ENCODE measurements at places on chromosomes 2 and 18. TPM values are rescaled to one million over a fixed set of nuclear protein-coding genes. Genes with fewer than 3 reads are reported as not detected.

- DNase-seq = no peak
- H3K36me3 ChIP-seq = no peaks in the 10 kb centered on the region
- H3K27me3 ChIP-seq = no peaks in the 10 kb centered on the region
These were observed 150.8 kb downstream of the LDLRAD4 start for GRCh38 chr18:13369353-13369752.

DNA sequence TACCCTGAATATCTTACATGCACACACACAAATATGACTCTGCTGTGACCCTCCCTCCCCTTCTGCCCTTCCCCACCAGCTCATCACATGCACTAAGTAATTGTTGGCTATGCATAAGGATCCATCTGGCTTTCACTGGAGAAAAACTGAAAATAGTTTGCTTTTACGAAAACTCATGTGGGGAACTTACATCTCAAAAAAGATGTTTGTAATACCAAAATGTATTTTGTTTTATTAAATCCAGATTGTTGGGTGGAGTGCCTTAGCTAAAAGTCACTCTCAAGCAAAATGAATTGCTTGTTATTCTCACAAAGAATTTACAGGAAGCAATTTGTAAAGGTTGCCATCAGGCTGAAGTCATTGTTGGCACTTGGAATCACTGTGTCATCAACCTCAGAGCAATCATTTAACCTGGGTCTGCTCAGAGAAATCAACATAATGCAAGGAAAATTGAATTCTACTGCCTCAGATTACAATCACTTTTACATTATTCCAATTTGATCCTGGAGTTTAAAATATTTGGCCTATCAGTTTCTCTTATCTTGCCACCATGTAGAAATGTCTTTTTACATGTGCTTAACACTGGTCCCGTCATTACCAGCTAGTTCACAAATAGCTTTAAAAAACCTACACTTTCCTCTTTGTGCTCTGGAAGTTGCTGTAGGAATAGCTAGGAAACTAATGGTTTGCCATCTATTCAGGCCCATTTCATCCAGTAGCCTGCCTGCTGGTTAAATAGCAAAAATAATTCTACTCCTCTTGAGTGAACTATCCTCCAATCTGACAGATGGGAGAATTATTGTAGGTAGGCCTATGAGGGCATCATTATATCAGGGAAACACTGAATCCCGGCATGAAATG lies 90.3 kb upstream of the TMEM17 start:
- peak overlapping the region; percentile 27 for H3K27ac ChIP-seq
- H3K36me3 ChIP-seq = no peaks in the 10 kb centered on the region
- no peak overlapping the region for H3K4me3 ChIP-seq
- peaks cover 4% of the 10 kb centered on the region for H3K4me1 ChIP-seq
- H3K27me3 ChIP-seq = no peaks in the 10 kb centered on the region

The GCKR gene
- total RNA-seq = not detected

- peaks cover 55% of the 10 kb centered on the region for H3K4me1 ChIP-seq
- H3K27me3 ChIP-seq = no peaks in the 10 kb centered on the region
- peak overlapping the region; percentile 54 for H3K4me3 ChIP-seq
- DNase-seq = peak; percentile 87
- no peaks in the 10 kb centered on the region for H3K36me3 ChIP-seq
- peak overlapping the region; percentile 93 for H3K27ac ChIP-seq
These were observed 37.5 kb upstream of the SEMA4C start for GRCh38 chr2:96907115-96908041.

DNA sequence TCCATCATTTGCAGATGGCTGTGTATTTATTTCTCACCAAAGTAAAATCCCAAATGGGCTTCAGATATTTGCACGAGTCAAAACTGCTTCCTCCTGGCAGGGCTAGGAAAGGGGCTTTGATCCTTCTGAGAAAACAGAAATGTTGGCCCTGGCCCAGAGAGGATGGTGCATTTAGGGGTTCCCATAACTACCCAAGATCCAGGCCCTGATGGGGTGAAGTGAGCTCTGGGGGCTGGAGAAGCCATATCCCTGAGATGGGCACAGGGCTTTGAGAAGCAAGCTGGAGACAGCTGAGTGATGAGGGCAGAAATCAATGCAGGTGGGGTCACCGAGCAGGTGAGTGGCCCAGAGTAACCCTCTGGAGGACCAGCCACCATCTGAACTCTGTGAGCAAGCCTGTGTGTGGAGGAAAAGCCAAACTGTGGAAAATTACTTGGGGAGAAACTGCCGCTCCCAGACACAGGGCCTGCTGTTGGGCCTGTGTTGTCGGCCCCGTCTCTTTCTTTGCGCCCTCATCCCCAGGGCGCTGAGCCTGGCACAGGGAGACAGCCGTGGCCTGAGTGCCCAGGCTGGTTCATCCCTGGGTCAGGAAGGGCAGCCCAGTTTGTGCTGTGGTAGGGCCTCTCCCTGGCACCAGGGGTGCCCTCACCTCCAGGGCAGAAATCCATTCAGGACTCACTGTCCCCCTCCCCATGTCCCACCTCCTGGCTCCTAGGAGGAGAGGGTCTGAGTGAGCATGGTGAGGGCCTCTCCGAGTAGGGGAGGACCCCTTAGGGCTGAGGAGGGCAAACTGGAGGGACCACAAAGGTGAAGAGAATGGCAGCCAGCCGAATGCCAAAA lies 167.8 kb upstream of the HAAO start:
- H3K27me3 ChIP-seq = no peaks in the 10 kb centered on the region
- H3K27ac ChIP-seq = peak overlapping the region; percentile 88
- H3K36me3 ChIP-seq = no peaks in the 10 kb centered on the region
- peaks cover 77% of the 10 kb centered on the region for H3K4me1 ChIP-seq

DNA sequence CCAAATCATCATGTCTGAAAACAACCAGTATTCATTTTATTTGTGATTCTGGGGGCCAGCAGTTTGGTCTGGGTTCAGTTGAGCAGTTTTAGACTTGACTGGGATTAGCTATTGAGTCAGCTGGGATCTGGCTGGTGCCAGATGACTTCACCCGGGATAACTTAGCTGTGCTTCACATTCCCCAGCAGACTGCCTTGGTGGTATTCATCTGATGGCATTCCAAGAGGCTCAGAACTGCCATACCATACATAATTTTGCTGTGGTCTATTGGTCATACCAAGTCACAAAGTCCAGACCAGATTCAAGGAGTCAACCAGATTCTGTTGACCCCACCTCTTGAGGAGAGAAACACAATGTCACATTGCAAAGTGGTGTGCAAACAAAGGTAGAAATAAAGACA lies 7.8 kb upstream of the FSHR start:
- H3K27me3 ChIP-seq = no peaks in the 10 kb centered on the region
- H3K36me3 ChIP-seq = no peaks in the 10 kb centered on the region
- H3K27ac ChIP-seq = no peak overlapping the region
- no peaks in the 10 kb centered on the region for H3K4me1 ChIP-seq
- no peak overlapping the region for H3K4me3 ChIP-seq

The IL1RL1 gene
- total RNA-seq = 1.1 TPM

DNA sequence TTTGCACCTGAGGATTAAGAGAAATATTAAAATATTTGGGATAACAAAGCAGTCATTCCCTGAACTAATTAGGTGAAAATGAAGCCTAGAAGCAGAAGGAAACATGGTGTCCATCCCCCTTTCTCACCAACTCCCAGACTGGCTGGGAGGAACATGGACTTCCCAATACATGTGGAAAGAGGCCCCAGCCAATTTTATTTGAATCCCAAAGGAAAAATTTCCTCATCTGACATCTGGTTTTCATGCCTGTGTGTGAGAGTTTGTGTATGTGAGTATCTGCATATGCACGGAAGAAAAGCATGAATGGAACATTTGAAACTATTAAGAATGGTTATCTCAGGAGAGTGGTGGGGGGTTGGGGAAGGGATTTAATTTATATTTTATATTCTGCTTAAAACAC lies 84.3 kb downstream of the COPS8 start:
- peak overlapping the region; percentile 70 for H3K27ac ChIP-seq
- no peaks in the 10 kb centered on the region for H3K36me3 ChIP-seq
- peaks cover 11% of the 10 kb centered on the region for H3K4me1 ChIP-seq
- H3K4me3 ChIP-seq = no peak overlapping the region

DNA sequence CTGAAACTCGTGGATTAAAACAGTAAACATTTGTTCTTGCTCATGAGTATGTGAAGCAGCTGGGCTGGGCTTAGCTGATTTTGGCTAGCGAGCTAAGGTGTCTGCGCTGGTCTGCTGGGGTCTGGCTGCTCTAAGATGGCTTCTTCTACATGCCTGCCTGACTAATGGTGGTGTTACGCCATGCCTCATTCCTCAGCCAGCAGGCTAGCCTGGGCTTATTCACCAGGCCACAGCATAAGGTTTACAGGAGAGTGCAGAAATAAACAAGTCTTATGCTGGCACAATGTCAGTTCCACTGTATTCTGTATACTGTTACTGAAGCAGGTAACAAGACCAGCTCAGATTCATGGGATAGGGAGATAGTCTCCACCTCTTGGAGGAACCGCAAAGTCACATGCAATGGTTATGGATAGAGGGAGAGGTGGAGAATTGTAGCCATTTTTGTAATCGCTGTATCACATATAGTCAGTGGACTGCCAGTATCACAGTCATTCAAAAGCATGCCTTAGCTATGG lies 80.0 kb downstream of the RHBDD1 start:
- DNase-seq = no peak
- no peak overlapping the region for H3K27ac ChIP-seq
- H3K4me1 ChIP-seq = peaks cover 4% of the 10 kb centered on the region
- peaks cover 27% of the 10 kb centered on the region for H3K36me3 ChIP-seq
- no peaks in the 10 kb centered on the region for H3K27me3 ChIP-seq
- H3K4me3 ChIP-seq = no peak overlapping the region

GRCh38 chr2:120924924-120925323 lies 189.3 kb downstream of the GLI2 start:
- peaks cover 10% of the 10 kb centered on the region for H3K4me1 ChIP-seq
- no peak overlapping the region for H3K27ac ChIP-seq
- no peaks in the 10 kb centered on the region for H3K36me3 ChIP-seq
- DNase-seq = no peak
- no peak overlapping the region for H3K4me3 ChIP-seq

The SERPINB8 gene
- 2.3 TPM for total RNA-seq

The TMEM37 gene
- total RNA-seq = 2.4 TPM

The SERPINB13 gene
- total RNA-seq = not detected

DNA sequence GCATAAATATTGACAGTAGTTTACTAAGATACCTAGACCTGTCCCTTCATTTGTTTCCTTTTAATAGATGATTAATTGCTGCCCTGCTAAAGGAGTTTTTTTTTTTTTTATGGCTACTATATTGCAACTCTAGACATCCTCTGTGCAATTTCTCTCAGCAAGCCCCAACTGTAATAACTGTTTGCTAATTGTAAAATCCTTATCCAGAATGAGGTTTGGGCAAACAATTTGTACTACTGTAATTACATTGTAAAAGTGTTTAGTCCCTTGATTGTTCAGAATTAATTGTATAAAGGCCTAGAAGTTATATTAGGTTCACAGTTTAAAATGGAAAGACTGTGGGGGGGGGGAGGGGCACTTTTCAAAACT lies 3.7 kb upstream of the MEIS1 start:
- DNase-seq = no peak
- H3K27ac ChIP-seq = no peak overlapping the region
- H3K36me3 ChIP-seq = no peaks in the 10 kb centered on the region
- H3K4me3 ChIP-seq = no peak overlapping the region
- peaks cover 30% of the 10 kb centered on the region for H3K4me1 ChIP-seq
- peaks cover 64% of the 10 kb centered on the region for H3K27me3 ChIP-seq

The REG3A gene
- total RNA-seq = not detected
